ENCODE measurements at places on chromosomes 3 and 15. TPM values are rescaled to one million over a fixed set of nuclear protein-coding genes. Genes with fewer than 3 reads are reported as not detected.

DNA sequence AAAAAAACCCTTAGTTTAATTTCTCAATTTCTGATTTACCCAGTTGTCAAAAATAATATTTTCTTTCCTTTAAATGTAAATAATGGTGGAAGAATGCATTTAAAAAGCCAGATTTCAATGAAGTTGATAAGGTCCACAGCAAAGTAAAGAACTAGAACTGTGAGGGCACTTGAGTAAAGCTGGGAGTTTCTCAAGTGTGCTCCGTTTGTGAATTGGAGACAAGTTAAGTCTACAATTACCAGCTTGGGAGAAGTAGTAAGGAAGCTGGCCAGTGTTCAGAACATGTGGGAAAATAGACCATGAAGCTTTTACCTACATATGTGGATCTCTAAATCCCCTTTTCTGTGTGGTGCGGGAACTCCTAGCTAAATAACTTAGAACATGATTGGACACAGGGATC lies 239.4 kb downstream of the OXSM start:
- DNase-seq: no peak

DNA sequence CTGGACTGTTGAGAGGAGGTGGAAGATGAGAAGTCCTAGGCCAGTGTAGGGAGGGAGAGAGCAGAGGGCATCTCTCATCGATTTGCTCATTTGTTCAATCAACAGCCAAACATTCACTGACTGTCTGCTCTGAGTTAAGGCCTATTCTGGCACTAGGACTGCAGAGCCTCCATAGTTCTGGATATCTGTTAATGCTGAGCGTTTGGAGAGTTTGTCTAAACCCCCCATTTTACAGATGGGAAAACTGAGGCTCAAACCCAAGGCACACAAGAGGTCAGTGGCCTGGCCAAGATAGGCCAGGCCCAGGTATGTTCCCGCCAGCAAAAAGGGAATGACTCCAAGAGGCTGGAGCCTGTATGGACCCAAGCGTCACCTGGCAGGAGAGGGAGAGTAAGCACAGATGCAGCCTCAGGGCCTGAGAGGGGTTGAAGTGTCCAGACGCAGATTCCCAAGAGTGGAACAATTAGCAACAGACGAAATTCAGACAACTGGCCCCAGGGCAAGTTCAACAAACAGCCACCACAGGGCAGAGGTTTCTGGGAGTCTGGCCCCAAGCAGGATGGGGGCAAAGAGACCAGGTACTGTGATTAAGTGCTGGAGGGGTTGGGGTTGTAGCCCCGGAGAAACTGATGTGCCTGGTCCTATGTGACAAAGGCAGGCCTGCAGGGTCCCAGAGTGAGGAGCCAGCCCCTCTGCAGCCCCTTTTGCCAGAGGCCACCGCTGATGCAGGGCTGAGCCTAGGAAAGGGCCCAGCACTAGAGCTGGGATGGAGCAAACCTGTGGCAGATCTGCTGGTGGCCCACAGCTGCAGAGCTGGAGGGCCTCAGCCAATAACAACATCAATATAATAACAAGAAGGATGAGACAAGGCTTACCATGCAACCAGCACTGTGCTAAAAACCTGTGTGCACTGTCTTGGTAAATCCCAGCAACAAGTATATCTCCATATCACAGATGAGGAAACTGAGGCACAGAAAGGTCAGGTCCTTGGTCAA lies 245.1 kb upstream of the TLE3 start:
- no peak for DNase-seq

DNA sequence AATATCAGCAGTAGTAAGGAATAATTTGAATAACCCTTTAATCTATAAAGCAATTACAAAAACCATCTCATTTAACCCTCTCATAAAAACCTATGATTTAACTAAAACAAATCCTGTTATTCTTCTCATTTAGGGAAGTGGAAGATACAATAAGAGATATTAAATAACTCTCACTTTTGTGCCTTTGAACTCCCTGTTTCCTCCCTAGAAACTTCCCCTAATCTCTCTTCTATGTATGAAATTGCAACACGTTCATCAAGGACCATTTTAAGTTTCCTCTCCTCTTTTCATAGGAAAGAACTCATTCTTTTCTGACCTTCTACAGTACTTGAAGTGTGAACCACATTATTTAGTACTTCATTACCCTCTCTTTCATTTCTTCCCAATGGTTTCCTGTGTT lies 18.8 kb upstream of the FAM81A start:
- DNase-seq: no peak

DNA sequence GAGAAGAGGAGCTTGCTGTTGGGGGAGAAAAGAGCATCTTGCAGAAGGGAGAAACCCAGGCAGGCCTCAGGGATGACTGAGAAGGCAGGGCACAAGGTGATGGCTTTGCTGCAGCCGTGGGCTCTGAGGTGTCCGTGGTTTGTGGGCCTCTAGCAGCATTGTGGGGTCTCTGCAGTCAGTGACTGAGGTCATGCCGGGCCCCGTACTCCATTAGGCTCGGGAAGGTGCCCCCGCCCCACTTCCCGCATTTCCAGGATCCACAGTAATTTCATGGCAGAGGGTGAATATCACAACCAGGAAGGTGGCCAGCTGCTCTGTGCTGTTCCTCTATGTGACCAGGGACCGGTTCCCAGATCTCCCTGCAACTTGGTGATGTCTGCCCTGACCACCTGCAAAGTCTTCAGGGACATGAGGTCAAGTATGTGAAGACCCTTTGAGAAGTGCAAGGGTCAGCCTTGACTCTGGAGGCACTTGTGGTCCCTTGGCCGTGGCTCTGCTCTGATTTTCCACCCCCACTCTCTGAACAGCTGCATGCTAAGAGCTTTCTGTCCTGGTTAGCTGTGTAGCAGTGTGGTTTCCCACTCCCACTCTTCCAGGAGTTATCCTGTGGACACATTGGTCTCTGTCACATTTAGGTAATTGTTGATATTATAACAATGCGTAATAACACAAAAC lies 3.6 kb downstream of the KLF13 start:
- DNase-seq: no peak

DNA sequence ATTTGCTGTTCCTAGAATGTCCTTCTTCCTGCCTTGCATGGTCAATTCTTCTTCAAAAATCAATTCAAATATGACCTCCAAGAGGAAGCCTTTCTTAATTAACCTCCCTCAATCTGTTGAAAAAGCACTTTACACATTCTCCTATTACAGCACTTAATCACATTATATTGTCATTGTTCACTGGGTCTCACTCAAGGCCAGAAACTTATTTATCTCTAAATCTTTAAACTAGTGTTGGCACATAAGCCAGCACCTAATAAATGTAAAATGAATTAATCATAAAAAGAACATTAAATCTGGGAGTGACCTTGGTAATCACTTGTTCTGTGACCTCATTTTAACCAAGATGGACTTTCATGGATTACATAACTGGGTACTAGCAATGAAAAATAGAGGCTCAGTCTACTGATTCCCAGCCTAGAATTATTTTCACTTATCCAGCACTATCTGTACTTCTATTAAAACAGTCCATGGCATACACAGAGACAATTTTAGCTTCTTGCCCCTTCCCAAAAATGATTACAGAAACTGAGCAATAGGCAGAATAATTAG lies 22.1 kb downstream of the MSL2 start:
- DNase-seq: no peak

Gene CCR1
- 1.5 TPM for total RNA-seq

- no peak for DNase-seq
Measured at GRCh38 chr3:37301980-37302708, 127.8 kb upstream of the LRRFIP2 start.

DNA sequence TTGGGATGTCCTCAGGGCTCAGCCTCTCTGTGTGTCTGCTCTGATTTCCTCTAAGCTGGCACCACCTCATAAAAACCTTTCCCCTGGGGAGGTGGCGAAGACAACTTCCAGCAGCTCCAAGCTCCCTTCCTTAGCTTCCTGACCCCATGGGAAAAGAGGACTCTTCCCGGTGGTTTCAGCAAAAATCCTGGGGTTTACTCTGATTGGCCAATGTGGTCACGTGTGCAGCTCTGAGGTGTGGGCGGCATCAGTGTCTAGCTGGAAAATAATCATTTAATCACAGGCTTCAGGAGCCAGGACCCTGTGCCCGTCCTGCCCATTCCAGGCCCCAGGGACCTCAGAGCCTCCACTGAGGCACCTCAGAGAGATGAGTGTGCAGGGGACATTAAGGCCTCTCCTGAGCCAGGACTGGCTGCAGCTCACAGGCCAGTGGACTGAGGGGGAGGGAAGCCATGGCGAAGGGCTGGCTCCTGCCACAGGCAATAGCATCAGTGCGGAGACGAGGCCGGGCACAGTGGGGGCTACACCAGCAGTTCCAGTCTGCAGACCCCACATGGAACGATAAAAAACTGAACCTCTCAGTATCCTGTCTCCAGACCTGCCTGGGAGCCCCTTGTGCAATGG lies 104.1 kb downstream of the TPRA1 start:
- DNase-seq: no peak

DNA sequence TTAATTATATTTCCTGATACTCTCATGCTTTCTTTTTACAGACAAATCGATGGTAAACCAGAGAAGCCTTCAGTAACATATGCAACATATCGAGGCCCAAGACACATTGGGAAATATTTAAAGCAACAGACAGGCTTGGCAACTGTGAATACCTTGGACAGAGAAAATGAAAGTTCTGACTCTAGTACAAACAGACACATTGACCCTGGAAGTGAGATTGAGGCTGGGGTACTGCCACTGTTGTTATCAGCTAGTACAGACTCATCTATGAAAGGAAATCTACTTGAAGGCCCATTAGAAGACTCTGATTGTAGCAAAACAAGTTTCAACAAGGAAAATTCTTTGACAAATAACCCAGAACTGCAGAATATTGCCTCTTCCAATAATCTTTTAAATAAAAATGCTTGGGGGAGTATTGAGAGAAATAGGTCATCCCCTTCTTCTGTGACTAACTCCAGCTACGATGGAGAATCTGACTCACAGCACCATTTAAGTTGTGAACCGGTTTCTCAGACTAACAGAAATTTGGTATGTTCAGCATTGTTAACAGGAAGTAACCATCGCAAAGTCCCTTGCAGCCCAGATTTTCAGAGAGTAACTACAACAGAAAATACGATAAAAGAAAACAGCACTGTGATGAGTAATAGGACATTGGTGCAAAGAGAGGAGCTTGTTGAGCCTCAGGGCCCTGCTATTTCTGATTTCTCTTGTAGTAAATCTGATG lies 50.2 kb downstream of the CRYBG3 start:
- DNase-seq: peak; percentile 11

- no peak for DNase-seq
Measured at GRCh38 chr3:106728315-106729098, 648.7 kb upstream of the CCDC54 start.

DNA sequence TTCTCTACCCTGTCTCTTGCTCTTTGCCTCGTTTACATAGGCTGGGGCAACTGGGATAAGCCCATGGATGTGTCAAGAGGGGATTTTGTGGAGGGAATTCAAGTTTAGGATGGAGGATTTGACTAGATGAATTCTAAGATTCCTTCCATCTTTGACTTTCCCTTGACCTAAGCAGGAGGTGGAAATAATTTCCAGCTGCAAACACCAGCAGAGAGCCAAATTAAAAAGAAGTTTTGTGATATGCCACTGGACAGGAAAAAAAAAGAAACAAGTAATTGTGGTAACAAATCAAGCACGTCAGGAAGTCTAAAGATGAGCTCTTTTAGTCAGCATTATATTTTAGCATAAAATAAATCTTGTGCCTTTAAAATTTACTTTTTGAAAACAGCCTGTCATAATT lies 49.8 kb downstream of the KCNMB2 start:
- no peak for DNase-seq

Gene GNAT1
- total RNA-seq: not detected

- DNase-seq: no peak
Measured at GRCh38 chr15:68228143-68228970, 1.2 kb downstream of the CLN6 start.

- DNase-seq: no peak
Measured at GRCh38 chr3:115245899-115246298, 98.8 kb upstream of the ZBTB20 start.

DNA sequence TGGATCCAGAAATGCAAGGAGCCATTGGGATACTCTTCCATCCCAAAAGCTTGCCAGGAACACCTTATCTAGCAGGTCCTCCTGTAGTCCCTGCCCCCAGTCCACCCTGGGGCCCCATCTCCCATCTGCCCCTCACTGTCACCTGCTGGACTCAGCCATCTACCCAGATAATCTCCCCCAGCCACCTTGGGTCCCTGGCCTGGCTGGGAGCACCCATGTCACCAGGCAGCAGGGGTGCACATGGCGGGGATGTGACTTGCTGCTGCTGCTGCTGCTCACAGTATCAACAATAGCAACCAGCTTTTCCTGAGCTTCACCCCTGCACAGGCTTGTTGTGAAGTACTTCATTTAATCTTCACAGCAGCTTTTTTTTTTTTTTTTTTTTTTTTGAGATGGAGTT lies 12.6 kb downstream of the PTH1R start:
- no peak for DNase-seq

- DNase-seq: no peak
Measured at GRCh38 chr3:162632672-162633071, 1136.1 kb downstream of the OTOL1 start.

GRCh38 chr3:68703066-68703465 lies 229.3 kb downstream of the TAFA4 start:
- DNase-seq: no peak

GRCh38 chr15:72766025-72766424 lies 17.5 kb downstream of the ADPGK start:
- DNase-seq: no peak

Gene SLC2A2
- total RNA-seq: not detected

- DNase-seq: peak; percentile 60
Measured at GRCh38 chr15:44710236-44711095, 657 bp downstream of the PATL2 start.

GRCh38 chr3:141553055-141553454 lies 66.2 kb downstream of the RASA2 start:
- no peak for DNase-seq

DNA sequence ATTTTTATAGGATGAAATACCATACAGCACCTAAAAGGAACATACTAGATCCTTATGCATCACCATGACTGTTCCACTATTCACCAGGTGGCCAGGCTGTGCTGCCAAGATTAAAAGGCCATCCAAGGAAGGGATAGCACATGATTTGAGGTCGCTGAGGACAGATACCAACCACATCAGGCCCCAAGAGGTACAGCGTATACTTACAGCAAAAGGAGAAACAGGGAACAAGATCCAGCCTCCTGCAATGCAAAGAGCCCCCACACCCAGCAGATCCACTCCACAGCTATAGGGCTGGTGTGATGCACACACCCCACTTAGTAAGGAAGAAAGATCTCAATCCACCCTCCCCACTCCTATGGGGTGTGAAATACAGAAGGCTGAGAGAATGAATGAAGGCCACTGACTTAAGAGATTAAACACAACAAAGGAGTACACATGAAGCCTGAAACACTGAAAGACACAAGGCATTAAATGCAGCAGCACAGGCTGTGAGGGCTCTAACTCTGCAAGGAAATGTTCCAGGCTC lies 32.0 kb upstream of the ZNF445 start:
- no peak for DNase-seq

Gene FAN1
- total RNA-seq: 17.9 TPM

Gene VGLL3
- not detected for total RNA-seq

Gene ACTRT3
- 2.5 TPM for total RNA-seq

Gene KIF7
- 2.7 TPM for total RNA-seq

- no peak for DNase-seq
Measured at GRCh38 chr3:123244128-123244527, 42.4 kb downstream of the SEC22A start.

GRCh38 chr3:110343376-110343775 lies 728.2 kb upstream of the NECTIN3 start:
- no peak for DNase-seq
